ENCODE measurements at places on chromosomes 16 and 17.

DNA sequence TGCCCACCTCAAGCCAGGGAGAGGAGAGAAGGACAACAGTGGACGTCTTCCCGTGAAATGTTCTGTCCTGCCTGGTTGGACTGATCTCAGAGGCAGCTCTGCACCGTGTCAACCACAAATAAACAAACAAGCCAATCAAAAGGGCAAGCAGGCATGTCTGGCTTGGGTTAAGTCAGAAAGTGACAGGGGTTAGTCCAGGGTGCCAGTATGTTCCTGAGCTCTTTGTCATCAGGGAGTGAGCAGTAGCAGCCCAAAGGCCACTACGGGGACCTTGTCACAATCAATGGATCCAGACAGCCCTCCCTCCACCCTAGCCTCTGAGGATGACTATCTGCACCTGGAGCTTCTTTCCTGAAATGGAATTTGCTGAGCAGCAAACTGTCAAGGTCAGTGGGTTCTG is 35.0 kb downstream of the CNGB1 start:
- DNase-seq: peak; percentile 35

DNA sequence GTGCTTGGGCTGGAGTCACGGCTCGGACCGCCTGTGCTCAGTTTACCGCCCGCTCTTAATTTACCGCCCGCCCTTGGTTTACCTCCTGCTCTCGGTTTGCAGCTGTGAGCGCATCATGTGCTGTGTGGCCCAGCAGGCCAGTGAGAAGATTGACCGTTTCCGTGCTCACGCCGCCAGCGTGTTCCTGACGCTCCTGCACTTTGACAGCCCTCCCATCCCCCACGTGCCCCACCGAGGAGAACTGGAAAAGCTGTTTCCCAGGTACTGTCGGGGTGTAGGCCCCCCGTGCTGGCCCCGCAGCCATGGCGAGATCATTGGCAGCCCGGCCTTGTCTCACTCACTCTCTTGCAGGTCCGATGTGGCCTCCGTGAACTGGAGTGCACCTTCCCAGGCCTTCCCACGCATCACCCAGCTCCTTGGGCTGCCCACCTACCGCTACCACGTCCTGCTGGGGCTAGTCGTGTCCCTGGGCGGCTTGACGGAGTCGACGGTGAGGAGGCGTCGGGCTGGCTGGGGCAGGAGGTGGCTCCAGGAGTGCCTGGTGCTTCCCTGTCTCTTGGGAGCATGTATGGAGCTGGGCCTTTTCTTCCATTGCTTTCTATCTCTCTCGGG is 89.3 kb upstream of the ZNF750 start:
- DNase-seq: no peak

DNA sequence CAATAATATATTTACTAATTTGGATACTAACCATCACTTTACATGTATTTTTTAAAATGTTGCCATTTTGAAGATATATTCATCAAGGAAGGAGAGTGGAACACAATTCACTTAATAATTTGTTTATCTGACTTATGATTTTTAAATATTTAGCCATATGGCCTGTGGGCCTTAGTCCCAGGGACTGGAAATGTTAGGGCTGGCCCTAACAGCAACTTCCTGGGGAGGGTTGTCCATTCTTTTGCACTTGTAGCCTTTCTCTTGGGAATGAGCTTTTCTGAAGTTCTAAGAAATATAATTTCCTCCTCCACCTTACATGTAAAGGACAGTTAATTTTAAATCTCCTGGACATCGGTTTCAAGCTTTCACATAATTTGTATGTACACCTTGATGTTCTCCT is 27.7 kb upstream of the WSB1 start:
- DNase-seq: no peak

DNA sequence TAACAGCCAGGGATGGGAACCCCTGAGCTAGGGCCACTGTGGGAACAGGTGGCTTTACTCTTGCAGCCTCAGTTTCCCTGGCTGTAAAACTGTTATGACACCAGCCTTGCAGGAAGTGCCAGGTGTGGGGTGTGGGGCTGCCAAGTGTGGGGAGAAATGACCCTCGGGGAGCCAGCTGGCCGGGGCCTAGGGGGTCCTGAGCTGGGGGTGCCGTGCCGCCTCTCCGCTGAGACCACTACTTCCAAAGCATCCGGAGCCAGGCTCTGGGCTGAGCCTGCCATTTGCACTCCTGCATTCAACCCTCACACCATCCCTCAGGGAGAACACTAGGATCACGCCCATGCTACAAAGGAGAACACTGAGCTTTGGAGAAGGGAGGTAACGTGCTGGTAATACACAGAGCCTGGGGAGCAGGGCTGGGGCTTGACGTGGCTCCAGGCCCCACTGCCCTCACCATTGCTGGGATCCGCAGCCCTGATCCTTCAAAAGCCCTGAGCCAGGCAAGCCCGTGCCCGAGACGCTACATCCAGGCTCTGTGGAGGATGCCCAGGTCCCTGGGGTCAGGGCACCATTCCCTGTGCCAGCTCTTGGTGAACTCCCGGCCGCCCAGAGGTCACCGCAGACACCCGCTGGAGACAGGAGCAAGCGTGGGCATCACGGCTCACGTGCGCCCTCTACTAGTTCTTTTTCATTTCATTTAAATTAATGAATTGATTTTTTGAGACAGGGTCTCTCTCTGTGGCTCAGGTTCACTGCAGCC is 28.8 kb upstream of the GINS2 start:
- peak; percentile 76 for DNase-seq

GRCh38 chr17:55433629-55434422 is 12.2 kb upstream of the MMD start:
- peak; percentile 20 for DNase-seq

DNA sequence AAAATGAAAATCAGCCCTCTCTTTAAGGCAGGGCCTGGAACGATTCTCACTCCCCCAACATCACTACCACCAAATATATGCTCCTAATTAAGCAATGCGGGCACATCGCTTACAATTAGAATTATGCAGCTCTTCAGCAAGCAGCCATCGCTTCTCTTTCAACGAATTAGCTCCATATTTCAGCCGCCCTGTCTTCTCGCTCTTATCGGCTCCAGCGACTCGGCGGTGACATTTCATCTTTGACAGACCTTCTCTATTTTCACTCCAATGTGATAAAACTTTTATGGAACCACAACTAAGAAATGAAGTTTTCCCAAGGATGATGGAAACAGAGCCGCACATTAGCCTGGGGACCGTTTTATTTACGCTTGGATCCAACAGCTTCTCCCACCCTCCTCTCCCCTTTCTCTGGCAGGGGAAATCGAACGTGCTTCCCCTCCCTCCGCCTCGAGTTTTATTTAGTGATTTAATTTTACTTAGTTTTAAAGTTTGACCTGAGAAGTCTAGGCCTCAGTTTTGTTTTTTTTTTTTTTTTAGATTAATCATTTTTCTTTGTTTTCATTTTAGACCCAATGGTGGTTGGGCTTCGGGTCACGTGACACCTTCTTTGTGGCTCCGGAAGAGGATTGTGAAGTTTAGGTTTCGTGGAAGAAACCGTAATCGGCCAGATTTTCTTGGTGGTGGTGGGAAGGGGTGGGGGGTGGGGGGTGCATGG is 3.1 kb upstream of the HOXB2 start:
- peak; percentile 71 for DNase-seq

GRCh38 chr17:82121660-82122629 is 23.9 kb upstream of the FASN start:
- no peak for DNase-seq

DNA sequence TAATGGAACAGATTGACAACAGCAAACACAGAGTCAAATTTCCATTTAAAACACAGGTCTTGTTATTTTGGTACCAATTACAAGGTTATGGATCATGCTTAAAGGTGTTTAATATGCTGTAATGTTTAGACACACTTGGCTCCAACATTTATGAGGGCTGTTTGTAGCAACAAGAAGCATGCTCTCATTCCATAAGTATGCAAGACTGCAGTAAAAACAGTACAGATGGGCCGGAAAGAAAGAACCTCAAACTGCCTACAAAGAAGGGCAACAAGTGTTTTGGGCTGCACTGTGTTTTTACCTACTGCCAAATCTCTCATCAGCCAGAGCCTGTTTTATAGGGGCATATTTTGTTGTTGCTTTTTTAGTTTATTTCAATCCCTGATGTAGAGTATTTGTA is 100.5 kb upstream of the HS3ST3A1 start:
- peak; percentile 60 for DNase-seq

GRCh38 chr16:25051406-25052150 is 36.4 kb upstream of the ARHGAP17 start:
- peak; percentile 29 for DNase-seq

DNA sequence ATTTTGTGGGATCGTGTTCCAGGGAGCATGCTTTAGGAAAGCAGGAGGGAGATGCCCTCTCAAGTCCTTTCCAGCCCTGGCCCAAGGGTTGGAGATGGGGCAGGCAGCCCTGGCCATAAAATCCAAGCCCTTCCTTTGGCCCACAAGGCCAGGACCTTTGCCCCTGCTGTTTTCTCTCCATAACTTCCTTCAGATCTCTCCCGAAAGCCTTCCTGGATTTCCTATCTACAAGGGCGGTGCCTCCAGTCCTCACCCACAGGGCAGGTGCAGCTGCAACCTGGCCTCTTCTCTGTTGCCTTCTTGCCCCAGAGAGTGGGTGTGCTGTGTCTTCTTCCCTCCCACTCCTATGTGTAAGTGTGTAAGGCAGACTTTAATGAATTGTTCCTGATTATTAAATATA is 8.5 kb upstream of the PDP2 start:
- DNase-seq: no peak

GRCh38 chr16:27431773-27432532 is 30.0 kb downstream of the IL21R start:
- no peak for DNase-seq

GRCh38 chr16:26491101-26491670 is 575.5 kb upstream of the C16orf82 start:
- no peak for DNase-seq

- peak; percentile 70 for DNase-seq
Observed at GRCh38 chr16:90046971-90047713, 27.9 kb upstream of the DBNDD1 start.

GRCh38 chr16:2779978-2780898 is 3.2 kb upstream of the ELOB start:
- no peak for DNase-seq

- peak; percentile 50 for DNase-seq
Observed at GRCh38 chr16:997440-998051, 16.0 kb downstream of the SOX8 start.

GRCh38 chr17:21353326-21354010 is 22.7 kb upstream of the KCNJ12 start:
- no peak for DNase-seq

GRCh38 chr16:47699106-47699505 is 238.0 kb downstream of the PHKB start:
- DNase-seq: no peak

DNA sequence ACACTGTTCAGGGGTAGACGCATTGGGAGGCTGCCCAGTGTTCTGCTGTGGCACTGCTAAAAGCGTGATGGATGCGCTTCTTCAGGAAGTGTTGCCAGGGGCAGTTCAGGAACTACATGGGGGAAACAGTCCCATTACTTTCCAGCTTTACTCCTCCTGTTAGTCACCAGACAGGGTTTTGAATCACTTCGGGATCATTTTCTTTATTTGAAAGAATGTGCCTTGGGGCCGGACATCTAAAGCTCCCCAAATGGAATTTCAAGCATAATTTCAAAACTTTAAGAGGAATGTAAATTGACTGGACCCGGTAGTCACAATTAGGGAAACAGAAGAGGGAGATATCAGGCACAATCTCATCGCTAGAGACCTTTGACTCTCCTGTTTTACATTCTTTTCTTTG is 1.3 kb upstream of the KRTAP2-1 start:
- peak; percentile 58 for DNase-seq

DNA sequence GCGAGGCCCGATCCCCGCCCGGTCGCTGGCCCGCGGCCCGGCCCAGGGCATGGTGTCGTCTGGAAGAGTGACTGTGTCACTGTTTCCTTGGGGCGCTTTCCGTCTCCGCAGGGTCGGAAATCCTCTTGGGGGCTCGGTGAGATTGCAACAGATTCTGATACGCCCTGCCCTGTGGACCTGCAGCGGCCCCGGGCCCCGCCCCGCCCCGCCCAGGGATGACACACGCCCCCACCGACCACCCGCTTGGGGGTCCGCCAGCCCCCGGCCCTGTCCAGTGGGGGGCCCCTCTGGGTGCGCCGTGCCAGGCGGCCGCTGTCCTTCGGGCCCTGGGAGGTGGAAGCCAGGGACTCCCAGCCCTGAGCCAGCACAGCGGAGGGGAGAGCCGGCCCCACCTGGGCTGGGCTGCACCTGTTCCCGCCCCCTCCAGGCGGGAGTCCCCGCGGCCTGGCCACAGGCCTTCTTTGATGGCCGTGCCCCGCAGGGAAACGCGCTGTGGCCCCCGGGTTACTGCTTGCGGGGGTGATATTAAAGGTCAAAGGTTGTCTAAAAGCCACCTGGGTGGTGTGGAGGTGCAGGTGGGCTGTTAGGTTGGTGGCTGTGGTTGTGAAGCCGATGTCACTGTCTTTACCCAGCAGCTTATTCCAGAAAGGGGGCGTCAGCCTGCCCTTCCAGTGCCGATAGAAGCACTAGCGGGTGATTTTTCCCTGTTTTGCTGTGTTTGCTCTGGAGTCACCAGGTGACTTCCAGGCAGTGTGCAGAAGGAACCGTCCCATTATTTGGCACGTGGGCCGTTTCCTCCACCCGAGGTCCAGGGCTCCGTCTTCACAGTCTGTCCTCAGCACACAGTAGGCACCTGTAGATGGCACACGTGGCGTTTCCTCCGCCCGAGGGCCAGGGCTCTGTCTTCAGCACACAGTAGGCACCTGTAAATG is 752 bp downstream of the TBC1D24 start:
- DNase-seq: peak; percentile 32

DNA sequence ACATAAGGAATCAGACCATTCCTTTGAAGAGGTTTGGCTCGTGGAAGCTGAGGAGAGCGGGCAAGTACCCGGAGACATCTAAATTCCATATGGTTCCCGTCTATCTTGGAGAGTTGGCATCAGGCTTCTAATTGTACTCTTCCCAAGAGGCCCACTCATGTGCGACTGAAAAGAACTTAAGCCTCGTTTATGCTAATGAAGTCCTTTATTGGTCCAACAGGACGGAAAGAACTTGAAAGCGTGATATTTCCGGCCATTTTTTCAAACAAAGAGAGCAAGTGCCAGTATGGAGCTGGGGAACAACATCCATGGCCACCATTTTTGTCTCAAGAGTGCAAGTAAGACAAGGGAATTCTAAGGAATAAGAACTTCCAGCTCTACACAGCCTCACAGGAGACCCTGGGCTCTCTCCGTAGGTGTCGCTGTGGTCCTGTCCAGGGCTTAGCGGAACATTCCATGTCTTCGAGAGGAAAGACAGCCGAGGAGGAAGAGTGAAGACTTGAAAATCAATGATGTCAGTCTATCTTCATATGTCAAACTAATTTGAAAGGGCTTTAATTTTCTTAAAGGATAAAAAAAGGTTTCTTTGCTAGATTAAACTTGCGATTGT is 566.0 kb upstream of the PSMD7 start:
- no peak for DNase-seq

DNA sequence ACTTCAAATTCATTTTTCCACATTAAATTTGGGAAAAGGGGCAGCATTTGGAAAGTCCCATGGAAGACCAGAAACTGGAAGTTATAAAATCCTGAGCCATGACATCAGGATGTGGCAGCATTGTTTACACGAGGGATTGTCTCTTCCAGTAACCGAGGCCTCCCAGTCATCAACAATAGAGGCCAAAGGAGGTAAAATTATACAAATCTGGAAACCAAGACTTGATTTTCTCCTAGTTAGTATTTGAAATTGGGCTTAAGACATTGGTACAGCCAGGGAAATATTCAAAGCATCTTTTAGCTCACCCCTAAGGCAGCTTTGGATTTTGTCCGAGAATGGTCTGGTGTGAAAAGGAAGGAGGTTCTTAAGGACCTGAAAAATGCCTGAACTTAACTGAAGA is 251.6 kb upstream of the FOXF1 start:
- no peak for DNase-seq
